ENCODE measurements at places on chromosomes 12 and 14.

GRCh38 chr14:97638864-97639263 lies 841.7 kb downstream of the VRK1 start:
- no peak for DNase-seq

- DNase-seq: no peak
Measured at GRCh38 chr14:50339178-50339804, 27.2 kb downstream of the DMAC2L start.

DNA sequence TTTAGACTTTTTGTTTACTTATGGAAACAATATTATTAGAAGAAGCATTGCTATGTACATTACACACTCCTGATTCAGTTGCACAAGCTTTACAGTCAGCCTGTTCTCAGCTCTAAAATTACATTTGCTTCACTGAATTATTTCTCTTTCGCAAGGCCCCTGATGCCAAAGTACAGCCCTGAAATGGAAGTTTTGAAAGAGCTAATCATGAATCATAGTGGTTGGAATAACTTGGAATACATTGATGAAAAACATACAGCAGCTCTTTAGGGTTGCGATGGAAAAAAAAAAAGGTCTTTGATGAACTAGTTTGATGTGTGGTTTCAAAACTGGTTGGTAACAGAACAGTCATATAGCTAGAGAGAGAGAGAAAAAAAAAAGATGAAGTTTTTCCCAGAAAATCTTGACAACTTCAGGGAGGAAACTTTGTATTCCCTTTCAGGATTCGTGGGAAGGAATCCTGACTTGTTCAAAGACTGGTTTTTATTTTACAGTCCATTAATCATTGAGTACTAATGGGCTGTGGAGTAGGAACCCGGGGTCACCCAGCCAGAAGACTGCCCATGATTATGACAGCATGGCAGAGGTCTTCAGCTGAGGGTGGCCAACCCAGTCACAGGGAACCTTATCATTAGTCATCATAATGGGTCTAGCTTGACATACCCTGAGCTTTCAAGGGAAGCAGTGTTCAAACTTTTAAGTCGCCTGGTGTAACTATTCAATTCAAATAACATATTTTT lies 460.1 kb downstream of the NAV3 start:
- DNase-seq: no peak

- DNase-seq: no peak
Measured at GRCh38 chr14:94601884-94602391, 10.3 kb upstream of the SERPINA3 start.

DNA sequence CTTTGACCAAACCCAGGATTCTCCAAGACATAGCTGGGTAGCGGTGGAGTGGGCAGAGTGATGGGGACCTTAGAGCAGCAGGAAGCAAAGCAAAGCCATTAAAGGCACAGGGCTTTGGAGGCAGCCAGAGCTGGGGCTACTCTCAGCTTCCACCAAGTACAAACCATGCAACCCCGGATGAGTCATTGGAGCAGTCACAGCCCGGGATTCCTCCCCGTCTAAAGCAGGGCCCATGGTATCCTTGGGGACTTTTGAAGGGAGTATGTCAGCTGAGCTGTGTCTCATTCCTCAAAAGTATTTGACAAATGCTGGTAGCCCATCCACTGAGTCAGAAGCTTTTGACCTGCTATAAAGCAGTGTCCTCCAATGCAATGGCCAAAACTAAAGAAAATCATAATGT lies 9.7 kb upstream of the IFI27 start:
- DNase-seq: no peak

DNA sequence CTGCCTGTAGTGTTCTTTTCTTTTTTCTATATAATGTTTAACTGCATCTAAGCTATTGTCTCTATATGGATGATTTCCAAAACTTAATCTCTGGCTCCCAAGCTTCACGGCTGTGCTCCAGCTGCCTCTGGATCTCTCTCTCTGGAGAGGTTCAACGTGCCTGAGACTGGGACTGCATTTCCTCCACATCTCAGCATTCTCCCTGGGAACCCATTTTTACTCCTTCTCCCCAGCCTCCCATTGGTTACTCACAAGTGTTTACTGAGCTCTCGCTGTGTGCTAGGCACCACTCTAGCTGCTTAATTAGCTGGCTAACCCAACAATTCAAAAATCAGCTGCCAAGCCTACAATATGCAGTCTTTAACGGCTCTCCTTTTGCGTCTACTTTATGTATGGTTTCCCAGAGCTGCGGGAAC lies 34.7 kb downstream of the FBXL14 start:
- no peak for DNase-seq

GRCh38 chr14:94056579-94057308 lies 24.3 kb downstream of the DDX24 start:
- DNase-seq: no peak

- peak; percentile 40 for DNase-seq
Measured at GRCh38 chr12:6635856-6636531, at the start of gene LPAR5. LPAR5 (minus strand) TSS chr12:6635959; CDS start chr12:6621248, 14,711 bp downstream.

- DNase-seq: no peak
Measured at GRCh38 chr14:77224212-77224611, 42.6 kb downstream of the TMEM63C start.

GRCh38 chr12:76123259-76124212 lies 39.1 kb upstream of the NAP1L1 start:
- no peak for DNase-seq

DNA sequence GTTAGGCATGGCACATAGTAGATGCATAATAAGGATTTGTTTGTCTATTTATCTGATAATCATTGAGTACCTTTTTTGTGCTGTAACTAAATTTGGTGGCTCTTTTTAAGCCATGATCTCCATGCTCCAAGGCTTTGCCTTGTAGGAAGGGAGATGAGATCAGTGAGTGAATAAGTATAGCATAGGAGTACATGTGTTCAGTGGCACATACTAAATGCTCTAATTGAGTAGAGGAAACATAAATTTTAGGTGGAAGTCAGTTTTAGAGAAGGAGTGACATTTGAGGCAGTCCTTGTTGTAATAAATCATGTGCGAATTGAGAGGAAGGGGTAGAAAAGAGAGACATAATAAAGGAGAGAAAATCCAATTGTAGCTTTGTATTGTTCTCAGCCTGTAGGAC lies 482.6 kb downstream of the NRXN3 start:
- DNase-seq: no peak

DNA sequence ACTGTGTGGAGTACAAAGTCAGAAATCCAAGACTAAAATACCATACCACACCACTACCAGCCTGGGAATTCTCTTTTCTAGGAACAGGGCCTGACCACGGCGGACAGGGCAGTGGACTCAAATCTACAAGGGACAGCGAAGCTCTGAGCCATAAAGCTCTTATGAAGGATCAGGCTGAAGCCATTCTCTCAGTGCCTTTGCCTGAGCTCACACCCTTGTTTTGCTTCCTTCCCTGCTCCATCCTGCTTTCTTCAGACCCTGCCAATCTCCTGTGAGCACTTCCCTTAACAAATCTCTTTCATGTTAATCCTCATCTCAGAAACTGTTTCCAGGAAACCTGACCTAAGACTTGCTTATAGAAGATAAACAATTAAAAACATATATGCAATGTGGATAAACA lies 398.5 kb downstream of the MDGA2 start:
- DNase-seq: no peak

- no peak for DNase-seq
Measured at GRCh38 chr14:61965030-61965745, 203.0 kb downstream of the SNAPC1 start.

- no peak for DNase-seq
Measured at GRCh38 chr14:22210906-22211305, 378.1 kb downstream of the DAD1 start.

DNA sequence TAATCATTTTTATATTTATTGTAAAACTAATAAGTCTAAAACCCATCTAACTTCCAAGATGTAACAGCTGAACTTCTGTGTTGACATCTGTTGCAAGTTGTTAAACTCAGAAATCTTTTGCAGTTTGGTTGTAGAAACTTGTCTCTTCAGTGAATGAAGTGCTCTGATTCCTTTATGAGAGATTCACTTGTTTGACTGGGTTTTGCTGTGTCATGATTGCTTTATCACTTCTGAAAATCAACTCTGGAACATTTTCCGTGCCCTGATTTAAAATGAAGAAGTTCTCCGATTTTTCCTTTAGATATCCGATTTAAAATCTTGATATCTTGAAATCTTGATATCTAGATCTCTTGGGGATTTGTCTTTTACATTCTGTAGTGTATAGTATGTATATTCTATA lies 65.1 kb downstream of the DIP2B start:
- DNase-seq: no peak

DNA sequence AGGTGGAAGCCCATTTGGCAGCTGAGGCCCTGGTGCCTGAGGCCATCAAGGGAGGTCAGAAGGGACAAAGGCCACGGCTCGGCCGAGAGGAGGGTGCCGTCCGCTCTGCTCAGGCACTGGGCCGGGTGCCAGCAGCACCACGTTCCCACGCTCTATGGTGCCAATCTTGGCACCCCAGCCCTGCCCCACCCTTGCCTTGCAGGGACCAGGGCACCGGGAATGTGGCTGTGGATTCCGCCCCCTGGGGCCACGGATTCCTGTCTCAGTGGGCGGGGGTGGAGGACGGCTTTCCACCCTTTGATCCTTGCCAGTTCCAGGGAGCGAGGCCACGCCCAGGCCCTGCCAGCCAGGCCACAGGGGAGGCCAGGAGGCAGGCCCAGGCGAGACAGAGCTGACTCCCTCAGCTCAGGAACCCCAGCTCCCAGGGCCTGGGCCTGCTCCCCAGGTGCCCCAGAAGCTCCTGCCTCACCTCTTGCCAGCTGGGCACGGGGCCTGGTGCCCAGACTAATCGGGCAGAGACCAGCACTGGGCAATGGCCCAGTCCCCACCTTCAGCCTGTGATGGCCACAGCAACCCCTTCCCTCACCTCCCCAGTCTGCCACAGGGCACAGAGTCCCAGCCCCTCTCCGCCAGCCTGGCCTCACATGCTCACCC lies 26.4 kb upstream of the GPR132 start:
- DNase-seq: peak; percentile 92

GRCh38 chr12:131782061-131782460 lies 46.1 kb upstream of the MMP17 start:
- DNase-seq: no peak

- no peak for DNase-seq
Measured at GRCh38 chr12:121034616-121035305, 4.3 kb downstream of the OASL start.

DNA sequence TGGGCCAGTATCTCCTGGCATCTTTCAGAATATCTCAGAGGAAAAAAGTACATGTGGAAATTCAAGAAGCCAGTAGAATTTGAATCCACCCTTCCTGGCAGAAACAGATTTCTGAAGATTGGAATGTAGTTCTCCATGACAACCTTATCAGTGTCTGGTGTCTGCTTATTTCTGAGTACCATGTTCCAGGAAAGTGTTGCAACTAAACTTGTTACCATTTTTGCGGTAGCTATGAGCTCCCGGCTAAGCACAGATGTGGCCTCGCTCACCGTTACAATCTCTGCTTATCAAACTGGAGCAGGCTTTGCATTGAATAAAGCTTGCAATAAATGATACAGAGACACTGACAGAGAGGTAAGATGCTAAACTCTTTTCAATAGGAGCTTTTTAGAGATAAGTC lies 13.0 kb upstream of the ITPR2 start:
- DNase-seq: no peak

GRCh38 chr14:68089146-68089731 lies 269.7 kb downstream of the RAD51B start:
- DNase-seq: no peak

DNA sequence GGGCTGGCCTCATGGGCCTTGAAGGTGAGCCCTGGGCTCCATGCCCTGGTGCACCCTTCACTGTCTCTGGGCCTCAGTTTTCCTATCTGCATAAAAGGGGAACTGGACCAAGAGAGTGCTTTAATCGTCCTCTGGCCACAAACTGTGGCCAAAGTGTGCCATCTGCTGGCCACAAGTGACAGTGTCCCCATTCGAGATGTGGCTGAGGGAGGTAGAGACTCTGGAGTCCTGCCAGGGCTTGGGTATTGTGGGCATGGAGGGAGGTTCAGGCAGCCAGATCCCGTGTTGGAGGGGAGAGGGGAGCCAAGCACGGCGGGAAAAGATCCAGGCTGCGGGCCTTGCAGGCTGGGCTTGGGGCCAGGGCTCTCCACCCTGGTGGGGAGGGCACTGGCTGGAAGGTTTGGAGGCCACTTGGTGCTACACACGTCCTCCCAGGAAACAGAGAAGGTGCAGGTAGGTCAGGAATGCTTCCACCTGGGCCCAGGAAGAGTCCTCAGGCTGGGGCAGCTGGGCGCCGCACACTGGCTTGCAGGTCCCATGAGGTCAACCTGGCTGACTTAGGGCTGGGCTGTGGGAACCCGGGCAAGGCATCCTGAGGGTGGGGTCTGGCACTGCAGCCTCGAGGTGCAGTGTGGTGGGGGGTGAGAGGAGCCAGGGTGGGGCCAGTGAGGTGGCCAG lies 7.3 kb upstream of the KIF26A start:
- peak; percentile 56 for DNase-seq

GRCh38 chr12:118064608-118065007 lies 3.6 kb upstream of the WSB2 start:
- DNase-seq: no peak

DNA sequence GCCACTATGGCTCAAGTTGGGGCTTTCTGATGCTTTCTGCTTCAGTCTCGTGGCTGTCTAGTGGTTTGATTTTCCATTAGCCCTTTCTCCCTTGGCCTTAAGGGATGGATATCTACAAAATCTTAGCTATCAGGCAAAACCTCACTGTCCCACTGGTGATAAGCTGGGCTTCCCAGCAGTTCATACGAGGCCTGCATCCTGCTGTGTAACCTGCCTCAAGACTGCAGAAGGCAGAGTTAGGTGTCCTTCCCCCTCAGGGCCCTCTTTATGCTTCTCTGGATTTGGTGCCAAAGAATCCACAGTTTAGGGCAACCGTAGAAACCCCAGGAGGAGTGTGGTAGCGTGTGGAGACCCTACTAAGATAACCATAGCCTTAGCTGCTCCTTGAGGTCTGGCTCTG lies 38.9 kb downstream of the ETV6 start:
- no peak for DNase-seq

GRCh38 chr12:28683366-28683765 lies 465.7 kb upstream of the FAR2 start:
- DNase-seq: no peak

DNA sequence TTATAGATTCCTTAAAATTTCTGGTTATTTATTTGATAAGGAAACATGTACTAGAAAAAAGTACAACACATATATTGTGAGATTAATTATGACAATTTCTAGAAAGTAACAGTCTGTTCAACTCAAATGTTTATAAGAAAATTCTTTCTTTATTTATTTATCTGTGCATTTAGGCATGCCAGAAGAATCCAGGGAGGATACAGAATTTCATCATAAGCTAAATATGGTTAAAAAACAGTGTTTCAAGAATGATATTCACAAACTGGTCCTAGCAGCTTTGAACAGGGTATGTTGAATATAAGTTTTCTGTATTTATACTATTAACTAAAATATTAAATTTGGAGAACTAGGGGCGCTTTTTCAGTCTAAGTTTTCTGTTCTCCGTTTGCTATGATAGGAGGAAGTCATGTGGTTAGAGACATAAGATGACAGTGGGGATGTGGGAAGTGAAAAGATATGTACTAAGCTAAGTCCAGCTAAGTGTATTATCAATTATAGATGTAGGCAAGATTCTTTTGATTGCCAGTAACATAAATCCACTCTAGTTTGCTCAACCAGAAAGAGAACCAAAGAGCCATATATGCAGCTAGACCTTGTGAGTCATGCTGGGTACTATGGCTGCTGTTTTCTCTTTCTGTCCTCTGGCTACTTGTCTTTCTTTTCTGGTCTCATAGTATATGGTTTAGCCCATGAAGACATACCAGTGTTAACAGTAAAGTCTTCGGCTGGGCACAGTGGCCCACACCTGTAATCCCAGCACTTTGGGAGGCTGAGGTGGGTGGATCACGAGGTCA lies 39.0 kb downstream of the LRRK2 start:
- DNase-seq: no peak

- DNase-seq: no peak
Measured at GRCh38 chr12:49642370-49642802, 19.0 kb downstream of the PRPF40B start.

All from upper lobe of left lung (tissue), 6 donors.